ENCODE measurements at places on chromosomes 13 and 19.

- DNase-seq = no peak
Observed at GRCh38 chr19:49691243-49692146, 579 bp downstream of the CPT1C start.

DNA sequence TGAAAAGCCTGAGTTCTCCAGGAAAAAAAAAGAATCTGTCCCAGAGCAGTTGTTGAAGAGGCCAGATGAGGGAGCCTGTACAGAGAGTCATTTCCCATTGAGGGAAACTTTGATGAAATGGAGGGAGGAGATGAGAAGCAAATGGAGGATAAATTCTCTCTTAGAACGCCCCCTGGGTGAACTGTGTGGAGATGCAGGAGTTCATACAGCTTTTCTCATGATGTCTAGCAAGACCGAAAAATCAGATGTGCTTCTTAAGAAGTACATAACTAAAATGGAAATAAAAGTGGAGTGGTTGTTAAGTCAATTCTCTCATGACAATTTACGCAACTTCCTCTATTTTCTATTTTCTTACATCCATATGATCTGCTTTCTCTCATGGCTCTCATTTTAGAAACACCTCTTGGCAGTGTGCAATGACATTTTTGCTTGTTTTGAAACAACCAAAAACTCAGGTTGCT is 1263.1 kb downstream of the PCDH9 start:
- no peak for DNase-seq

- peak; percentile 59 for DNase-seq
Observed at GRCh38 chr13:25114220-25114619, 18.3 kb downstream of the PABPC3 start.

GRCh38 chr19:48950830-48951519 is 3.7 kb upstream of the BAX start:
- DNase-seq = no peak

DNA sequence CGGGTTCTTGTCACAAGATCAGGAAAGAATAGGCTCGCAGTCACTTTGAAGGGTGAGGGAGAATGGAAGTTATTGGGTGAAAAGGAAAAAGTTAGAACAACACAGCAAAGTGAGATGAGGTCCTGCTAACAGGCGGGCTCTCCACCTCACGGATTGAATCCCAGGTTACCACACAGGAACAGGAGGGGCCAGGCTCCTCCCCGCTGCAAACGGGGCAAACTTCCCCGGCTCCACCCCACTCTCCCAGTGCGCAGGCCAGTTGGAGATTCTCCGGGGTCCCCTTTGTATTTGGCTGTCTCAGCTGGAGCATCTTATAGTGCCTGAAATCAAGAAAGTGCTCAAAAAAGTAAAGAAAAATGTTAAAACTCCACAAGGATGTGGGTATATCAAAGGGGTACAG is 78.3 kb upstream of the IPO5 start:
- no peak for DNase-seq

DNA sequence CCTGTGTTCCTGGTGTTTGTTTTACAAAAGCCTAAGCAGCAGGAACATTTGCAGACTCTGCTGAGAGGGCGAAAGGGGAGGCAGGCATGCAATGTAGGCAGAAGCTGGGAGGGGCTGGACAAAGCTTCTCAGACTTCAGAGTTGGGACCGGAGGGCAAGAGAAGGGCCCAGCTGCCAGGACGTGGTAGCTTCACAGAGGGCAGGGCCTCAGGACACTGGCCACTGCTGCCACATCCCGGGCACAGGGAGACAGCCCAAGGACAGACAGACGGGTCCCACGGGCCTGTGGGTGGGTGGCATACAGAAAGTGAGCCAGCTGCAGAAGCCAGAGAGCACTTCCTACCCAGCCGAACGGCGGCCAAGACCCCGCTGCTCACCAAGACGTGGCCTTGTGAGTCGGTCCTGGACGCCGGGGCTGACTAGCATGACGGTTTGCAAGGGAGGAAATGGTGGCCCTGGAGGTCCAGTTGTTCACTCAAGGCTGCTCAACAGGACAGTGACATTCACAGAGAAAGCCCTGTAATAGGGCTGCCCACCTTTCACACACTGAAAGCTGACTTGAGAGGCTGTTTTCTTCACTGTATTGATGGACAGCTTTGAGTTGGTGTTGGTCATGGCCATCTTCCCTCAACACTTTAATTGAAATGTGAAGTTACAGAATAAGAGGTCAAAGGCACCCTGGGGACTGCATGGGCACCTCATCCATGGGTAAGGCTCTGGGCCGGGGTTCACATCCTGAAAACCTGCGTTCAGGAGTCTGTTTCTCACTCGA is 23.7 kb upstream of the TFDP1 start:
- DNase-seq = no peak

- no peak for DNase-seq
Observed at GRCh38 chr19:29964171-29964570, 22.1 kb downstream of the URI1 start.

- peak; percentile 49 for DNase-seq
Observed at GRCh38 chr19:13029893-13030292, 34.6 kb downstream of the NFIX start.

DNA sequence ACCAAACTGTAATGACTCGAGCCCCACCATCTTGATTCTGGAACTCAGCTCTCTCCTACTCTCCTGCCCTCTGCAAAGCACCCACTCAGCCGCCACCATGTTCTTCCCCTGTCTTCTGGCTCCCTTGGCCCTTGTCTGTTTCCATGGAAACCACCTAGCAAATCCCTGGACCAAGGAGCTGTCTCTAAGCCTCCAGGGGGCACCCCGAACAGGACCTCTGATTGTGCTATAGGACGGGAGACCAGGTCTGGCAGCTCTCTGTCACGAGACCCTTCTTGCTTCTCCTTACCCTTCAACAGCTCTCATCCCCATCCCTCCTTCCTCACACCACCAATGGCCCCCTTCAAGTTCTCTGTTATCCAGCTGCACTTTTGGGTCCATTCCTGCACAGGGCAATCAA is 277.7 kb upstream of the ZNF507 start:
- DNase-seq = no peak

GRCh38 chr13:76129305-76130000 is 493.3 kb downstream of the LMO7 start:
- no peak for DNase-seq

DNA sequence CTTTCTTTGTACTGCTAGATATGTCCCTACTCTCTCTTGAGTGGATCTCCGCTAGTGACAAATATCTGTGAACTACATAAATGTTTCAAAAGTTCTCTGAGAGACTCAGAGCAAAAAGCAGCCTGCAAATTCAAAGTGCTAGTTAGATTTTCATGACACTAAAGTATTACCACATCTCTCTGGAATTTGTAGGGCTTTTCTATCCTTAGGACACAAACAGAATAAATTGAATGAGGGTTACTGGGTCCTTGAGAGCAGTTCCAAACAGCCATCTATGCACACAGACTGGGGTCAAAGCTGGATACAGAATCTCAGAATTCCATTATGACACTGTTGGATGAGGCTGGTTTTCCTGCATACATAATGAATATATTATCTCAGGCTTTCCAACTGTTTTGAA is 953.2 kb downstream of the DIAPH3 start:
- DNase-seq = no peak

DNA sequence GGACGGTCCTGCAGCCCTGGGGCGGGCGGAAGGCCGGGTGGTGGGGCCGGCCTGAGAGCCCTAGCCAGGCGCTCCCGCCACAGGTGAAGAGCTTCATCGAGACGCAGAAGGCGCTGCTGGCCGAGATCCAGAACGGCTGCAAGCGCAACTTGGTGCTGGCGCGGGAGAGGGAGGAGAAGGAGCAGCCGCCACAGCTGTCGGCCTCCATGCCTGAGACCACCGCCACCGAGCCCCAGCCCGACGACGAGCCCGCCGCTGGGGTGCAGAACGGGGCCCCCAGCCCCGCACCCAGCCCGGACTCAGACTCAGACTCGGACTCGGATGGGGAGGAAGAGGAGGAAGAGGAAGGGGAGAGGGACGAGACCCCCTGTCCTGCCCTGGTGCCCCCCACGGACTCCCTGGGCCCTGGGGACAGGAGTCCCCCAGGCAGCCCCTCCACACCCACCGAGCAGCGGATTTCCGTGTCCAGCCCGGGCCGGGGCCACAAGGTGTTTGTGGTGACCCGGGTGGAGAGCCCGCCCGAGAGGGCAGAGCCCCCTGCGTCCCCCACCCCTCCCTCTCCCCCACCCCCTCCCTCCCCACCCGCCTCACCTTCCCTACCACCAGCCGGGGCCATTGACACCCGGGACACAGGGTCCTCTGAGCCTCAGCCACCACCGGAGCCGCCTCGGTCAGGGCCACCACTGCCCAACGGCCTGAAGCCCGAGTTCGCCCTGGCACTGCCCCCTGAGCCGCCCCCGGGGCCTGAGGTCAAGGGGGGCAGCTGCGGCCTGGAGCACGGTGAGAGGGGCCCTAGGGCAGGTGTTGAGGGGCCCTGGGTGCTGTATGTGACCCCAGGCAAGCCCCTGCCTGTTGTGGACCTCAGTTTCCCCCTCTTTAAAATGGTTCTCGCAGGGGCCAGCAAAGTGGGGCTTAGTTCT is 15.3 kb downstream of the NKPD1 start:
- DNase-seq = no peak

DNA sequence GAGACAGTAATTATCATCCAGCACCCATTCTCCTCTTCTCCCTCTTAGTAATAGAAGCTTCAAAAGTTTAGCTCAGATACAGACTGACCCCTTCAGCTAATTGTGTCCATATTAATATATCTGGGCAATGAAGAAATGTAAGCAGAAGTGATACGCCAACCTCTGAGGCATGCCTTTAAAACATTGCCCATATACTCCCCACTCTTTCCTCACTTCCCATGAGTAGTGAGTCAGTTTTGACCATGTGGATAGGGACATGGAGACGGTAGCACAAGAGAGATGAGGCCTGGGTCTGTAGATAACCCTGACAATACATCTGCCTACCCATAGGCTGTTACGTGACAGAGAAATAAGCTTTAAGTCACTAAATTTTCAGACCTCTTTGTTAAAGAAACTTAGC is 147.6 kb downstream of the KCTD12 start:
- no peak for DNase-seq
